ENCODE measurements at places on chromosomes 1 and 21.
A peak's percentile ranks its signal among the peaks of the same experiment; 100 is the strongest.

- DNase-seq = no peak
These were observed 391.9 kb downstream of the SIPA1L2 start for GRCh38 chr1:232238009-232238408.

DNA sequence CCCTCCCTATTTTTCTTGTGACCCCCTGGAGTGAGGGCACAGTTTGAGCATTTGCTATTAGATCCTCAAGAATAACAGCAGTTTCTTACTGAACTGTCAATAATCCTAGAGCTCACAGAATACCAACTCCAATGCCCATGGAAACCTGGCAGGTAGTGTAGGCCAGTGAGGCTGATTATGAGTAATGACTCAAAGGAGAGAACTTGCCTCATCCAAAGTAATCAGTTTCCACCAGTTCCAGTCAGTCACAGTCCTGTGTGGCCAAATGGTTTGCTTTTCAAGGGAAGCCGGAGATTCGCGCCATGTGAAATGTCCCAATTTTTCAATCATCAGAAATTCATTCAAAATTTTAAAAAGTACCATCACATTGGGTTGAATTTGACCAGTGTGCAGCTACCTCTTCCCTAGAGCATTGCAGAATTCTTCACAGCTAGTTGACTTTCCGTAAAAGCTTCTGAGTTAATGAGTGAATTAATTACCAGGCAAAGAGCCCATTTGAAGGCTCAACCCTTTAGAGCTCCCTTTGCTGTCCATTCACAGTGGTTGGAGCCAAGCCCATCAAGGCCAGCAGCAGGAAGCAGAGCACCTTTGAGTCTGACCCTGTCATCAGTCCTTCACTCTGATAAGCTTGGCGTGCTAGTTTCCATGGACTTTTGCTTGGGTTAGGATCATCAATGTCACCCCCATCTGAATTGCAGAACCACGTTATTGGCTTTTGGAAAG, 170.3 kb downstream of the KAZN start:
- no peak for DNase-seq

GRCh38 chr1:232593717-232594502, 36.0 kb downstream of the SIPA1L2 start:
- no peak for DNase-seq

DNA sequence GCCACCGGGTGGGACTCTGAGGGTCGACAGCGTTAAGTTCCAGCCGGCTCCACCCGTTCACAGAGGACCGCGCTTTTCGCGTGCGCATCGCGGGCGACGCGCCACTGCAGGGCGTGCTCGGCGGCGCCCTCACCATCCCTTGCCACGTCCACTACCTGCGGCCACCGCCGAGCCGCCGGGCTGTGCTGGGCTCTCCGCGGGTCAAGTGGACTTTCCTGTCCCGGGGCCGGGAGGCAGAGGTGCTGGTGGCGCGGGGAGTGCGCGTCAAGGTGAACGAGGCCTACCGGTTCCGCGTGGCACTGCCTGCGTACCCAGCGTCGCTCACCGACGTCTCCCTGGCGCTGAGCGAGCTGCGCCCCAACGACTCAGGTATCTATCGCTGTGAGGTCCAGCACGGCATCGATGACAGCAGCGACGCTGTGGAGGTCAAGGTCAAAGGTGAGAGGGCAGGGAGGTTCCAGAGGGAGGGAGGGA, 4.9 kb downstream of the BCAN start:
- no peak for DNase-seq

- no peak for DNase-seq
These were observed 1.9 kb upstream of the GPR153 start for GRCh38 chr1:6262555-6263420.

DNA sequence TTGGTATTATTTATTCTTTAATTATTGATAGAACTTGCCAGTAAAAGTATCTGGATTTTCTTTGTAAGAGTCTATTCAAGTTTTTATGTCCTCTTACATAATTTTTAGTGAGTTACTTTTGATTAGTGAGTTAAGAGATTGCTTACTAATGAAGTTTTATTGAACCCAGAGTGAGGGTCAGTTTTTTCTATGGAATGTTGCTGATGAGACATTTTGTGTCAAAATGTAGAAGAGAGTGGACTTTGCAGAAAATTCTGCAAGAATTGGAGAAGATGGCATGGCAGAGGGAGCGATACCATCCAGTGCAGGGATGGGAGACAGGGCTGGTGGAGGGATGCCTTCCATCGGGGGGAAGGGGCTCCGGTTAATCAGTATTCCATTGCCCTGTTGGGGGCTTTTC, 11.0 kb downstream of the MTARC2 start:
- no peak for DNase-seq

GRCh38 chr1:16614361-16615252, 1.2 kb upstream of the NBPF1 start:
- peak; percentile 28 for DNase-seq
